ENCODE measurements at places on chromosomes 2 and 18. TPM values are rescaled to one million over a fixed set of nuclear protein-coding genes. Genes with fewer than 3 reads are reported as not detected.

The CCDC148 gene
- total RNA-seq, result 1.1 TPM

The YIPF4 gene
- 32.4 TPM for total RNA-seq

The LAMA1 gene
- total RNA-seq, result 0.71 TPM

The PAX8 gene
- total RNA-seq, result 0.19 TPM

The KCTD1 gene
- total RNA-seq, result 9.3 TPM

The ABCG8 gene
- total RNA-seq, result under 0.01 TPM

The EPAS1 gene
- total RNA-seq, result 3.1 TPM

The SERPINB10 gene
- 1.7 TPM for total RNA-seq

Data from thymus (tissue), 14 donors.